ENCODE measurements at places on chromosomes 7 and 10.

GRCh38 chr7:8566016-8566415, 132.6 kb downstream of the NXPH1 start:
- DNase-seq: no peak

DNA sequence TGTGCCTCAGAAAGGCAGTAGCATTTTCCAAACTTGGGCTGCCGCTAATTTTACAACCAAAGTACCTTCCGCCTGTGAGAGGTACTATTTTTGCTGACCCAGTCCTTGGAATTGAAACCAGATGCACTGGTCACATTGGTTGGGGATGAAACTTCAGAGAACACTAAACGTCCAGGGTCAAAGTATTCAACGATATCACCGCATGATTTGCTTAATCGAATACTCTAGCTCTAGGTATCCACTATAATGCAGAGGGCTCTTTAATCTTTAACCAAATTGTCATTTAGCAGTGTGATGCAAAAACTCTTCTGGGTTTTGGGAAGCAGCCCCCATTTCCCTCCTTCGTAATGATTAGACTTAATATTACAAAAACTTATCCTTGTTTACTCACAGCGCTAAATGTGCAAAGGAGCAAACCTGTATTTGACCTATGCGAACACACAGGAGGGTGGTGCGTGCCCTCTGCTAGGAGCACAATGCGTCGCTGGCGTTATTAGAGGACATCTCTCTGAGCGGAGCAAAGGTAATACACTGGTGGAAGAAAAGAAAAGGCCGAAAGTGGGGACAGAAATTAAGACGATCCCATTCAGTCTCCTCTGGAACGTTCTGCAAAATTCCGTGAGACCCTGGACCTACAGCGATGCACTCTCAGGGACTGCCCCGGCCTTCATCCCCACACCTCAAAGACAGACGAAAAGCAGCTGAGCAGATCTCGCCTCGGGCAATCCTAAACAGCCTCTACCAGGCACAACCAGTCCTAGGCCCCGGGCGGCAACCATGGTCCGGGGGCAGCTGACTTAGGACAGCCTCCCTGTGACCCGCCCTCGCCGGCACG, 916 bp upstream of the EEPD1 start:
- DNase-seq: no peak

- no peak for DNase-seq
Measured at GRCh38 chr10:14645239-14645960, 129.3 kb downstream of the FAM107B start.

- no peak for DNase-seq
Measured at GRCh38 chr7:27148031-27148755, 619 bp upstream of the HOXA6 start.

- no peak for DNase-seq
Measured at GRCh38 chr10:76122056-76122455, 690.6 kb downstream of the LRMDA start.

DNA sequence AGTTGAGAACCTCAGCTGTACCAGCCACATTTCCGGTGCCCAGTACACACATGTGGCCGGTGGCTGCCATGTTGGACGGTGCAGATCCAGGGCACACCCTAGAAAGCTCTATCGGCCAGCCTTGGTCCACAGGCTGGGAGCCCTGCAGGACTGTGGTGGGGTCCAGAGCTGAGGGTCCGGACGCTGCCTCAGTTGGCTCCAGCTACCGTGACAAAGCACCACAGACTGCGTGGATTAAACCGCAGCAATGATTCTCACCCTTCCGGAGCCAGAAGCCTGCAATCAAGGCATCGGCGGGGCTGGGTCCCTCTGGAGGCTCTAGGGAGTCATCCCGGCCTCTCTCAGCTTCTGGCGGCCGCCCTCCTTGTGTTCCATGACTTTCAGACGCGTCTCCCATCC, 50.1 kb downstream of the PDGFA start:
- no peak for DNase-seq

- DNase-seq: no peak
Measured at GRCh38 chr7:42672339-42672999, 239.4 kb downstream of the C7orf25 start.

GRCh38 chr7:129143724-129144094, 798 bp upstream of the TSPAN33 start:
- DNase-seq: no peak

- DNase-seq: no peak
Measured at GRCh38 chr7:47078241-47078640, 503.7 kb downstream of the TNS3 start.

- DNase-seq: no peak
Measured at GRCh38 chr7:22660293-22660692, 66.7 kb upstream of the IL6 start.

DNA sequence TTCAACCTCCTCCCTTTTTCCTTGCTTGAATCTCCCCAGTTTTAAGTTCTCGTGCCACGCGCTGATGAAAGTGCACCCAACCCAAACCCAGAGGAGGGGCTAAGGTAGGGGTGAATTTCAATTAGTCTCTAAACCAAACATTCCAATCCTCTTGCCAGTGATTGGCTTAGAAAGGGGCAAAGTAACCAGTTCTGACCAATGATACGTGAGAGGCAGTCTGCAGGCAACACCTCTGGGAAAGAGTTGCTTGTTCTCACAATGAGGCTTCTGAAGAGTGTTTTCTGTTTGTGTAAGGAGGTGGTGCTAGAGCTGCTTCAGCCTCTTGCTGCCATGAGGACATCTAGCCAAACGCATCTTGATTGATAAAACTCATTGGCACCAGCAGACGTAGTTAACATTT, 21.8 kb downstream of the SLC35G1 start:
- DNase-seq: no peak

- DNase-seq: no peak
Measured at GRCh38 chr10:43264965-43265798, 1.7 kb downstream of the RASGEF1A start.

GRCh38 chr7:121081327-121081936, 92.9 kb downstream of the CPED1 start:
- no peak for DNase-seq

DNA sequence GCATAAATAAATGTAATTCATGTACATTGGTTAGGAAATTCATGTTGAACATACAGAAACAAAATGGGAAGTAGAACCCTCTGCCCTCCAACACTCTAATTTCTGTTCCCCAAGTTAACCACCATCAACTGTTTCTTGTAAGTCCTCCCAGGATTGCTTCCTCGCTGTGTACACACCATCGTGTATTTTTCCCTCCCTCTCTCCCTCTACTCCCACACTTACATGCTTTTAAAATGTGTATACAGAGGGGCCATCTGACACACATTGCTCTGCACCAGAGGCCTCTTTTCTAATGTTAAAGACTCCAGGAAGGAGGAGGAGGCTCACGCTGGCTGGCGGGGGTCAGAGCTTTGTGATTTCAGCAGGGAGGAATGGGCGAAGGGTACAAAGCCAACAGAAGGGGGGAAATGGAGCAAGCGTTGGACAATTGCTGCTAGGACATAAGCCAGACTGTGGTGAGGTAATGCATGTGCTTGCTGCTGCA, 1.9 kb upstream of the EPHA1 start:
- no peak for DNase-seq

GRCh38 chr7:12490107-12490688, 80.3 kb upstream of the SCIN start:
- DNase-seq: no peak

- DNase-seq: no peak
Measured at GRCh38 chr7:88226886-88227516, 7.2 kb upstream of the SRI start.

DNA sequence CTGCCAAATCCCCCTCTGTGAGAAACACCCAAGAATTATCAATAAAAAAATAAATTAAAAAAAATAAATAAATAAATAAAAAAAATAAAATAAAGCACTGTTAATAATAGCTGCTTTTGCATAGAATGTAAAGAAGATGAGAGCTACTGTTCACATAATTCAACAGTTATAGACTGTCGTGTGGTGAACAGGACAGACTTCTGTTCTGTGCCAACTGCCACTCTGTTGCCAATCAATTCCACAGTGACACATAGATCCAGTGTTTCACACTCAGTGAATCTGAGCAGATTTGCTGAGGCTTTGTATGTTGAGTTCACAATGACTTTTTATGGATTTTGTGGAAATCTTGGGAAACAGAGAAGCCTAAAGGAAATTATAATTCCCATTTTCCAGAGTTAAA, 14.9 kb downstream of the ARHGAP19 start:
- no peak for DNase-seq

- DNase-seq: peak; percentile 53
Measured at GRCh38 chr7:111025006-111025405, 65.9 kb upstream of the LRRN3 start.

GRCh38 chr7:68147614-68148238, 1151.1 kb downstream of the TYW1 start:
- no peak for DNase-seq
